ENCODE measurements at places on chromosomes 1 and 21.

DNA sequence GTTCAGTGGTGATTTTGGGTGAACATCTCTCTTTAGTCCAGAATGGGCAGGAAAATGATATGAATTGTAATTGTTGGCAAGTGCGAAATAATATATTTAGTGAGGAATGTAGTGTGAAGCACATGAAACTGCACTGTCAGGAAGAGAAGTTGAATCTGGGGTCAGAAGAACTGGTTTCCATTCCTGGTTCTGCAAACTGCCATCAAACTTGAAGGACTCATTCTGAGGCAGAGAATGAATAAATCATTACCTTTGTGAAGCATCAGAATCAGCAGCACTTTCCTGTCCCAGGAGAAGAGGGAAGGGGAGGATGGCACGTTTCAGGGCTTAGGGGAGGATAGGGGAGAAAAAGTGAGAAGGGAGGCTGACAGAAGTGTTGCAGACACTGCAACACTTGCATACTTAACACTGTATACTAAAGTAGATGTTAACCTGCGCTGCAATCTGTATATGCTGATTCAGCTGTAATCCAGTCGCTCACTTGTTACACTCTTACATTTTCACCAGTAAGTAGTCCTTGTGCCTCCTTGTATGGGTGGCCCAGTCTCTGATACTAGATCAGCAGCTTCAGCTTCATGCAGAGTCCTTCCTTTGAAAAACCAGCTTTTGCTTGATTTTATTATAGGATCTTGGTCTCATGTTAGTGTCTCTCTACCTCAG, 10.5 kb upstream of the RPTN start:
- no peaks in the 10 kb centered on the region for H3K4me1 ChIP-seq
- no peak overlapping the region for H3K27ac ChIP-seq
- H3K27me3 ChIP-seq = no peaks in the 10 kb centered on the region
- DNase-seq = no peak

DNA sequence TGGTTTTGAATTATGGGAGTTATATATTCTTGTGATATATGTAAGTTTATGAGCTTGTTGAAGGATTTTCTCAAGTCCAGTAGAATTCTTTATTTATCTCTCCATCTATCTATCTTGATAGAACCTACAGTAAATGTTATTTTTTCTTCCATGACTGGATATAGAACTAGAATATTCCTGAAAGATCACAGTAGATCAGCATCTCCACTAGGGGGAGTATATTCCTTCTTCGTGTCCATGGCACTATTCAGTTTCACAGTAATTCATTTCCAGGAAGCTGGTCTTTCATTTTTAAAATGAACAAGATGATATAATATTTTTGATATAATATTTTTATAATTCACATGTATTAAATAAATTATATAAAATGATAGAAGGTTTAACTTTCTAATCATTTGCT, 18.8 kb downstream of the TMPRSS15 start:
- no peak overlapping the region for H3K27ac ChIP-seq
- H3K4me1 ChIP-seq = no peaks in the 10 kb centered on the region

GRCh38 chr1:107788206-107789202, 176.5 kb downstream of the VAV3 start:
- no peak for DNase-seq
- no peaks in the 10 kb centered on the region for H3K4me1 ChIP-seq
- no peaks in the 10 kb centered on the region for H3K36me3 ChIP-seq
- no peak overlapping the region for H3K4me3 ChIP-seq
- H3K27me3 ChIP-seq = no peaks in the 10 kb centered on the region
- no peak overlapping the region for H3K27ac ChIP-seq

- no peak overlapping the region for H3K4me3 ChIP-seq
- no peaks in the 10 kb centered on the region for H3K27me3 ChIP-seq
- H3K27ac ChIP-seq = no peak overlapping the region
- no peak for DNase-seq
- H3K36me3 ChIP-seq = no peaks in the 10 kb centered on the region
- no peaks in the 10 kb centered on the region for H3K4me1 ChIP-seq
These were observed 2217.1 kb downstream of the NCAM2 start for GRCh38 chr21:23215261-23215660.

- no peak for DNase-seq
- H3K4me3 ChIP-seq = peak overlapping the region; percentile 21
- H3K36me3 ChIP-seq = no peaks in the 10 kb centered on the region
- peaks cover 2% of the 10 kb centered on the region for H3K4me1 ChIP-seq
- no peak overlapping the region for H3K27ac ChIP-seq
These were observed 60.5 kb upstream of the SIPA1L2 start for GRCh38 chr1:232690285-232690935.
